Stimulated activated CD4-positive, alpha-beta T cell treated with anti-CD3 and anti-CD28 coated beads, Interleukin-12 subunit alpha, Interleukin-12 subunit beta, amount 100 ng/mL, for 48 hours (primary cell): ENCODE measurements at places on chromosomes 7 and 10.

- DNase-seq = no peak
Observed at GRCh38 chr7:93146036-93146435, 2.1 kb downstream of the SAMD9L start.

GRCh38 chr10:113263056-113263455, 289.8 kb upstream of the HABP2 start:
- DNase-seq = no peak

DNA sequence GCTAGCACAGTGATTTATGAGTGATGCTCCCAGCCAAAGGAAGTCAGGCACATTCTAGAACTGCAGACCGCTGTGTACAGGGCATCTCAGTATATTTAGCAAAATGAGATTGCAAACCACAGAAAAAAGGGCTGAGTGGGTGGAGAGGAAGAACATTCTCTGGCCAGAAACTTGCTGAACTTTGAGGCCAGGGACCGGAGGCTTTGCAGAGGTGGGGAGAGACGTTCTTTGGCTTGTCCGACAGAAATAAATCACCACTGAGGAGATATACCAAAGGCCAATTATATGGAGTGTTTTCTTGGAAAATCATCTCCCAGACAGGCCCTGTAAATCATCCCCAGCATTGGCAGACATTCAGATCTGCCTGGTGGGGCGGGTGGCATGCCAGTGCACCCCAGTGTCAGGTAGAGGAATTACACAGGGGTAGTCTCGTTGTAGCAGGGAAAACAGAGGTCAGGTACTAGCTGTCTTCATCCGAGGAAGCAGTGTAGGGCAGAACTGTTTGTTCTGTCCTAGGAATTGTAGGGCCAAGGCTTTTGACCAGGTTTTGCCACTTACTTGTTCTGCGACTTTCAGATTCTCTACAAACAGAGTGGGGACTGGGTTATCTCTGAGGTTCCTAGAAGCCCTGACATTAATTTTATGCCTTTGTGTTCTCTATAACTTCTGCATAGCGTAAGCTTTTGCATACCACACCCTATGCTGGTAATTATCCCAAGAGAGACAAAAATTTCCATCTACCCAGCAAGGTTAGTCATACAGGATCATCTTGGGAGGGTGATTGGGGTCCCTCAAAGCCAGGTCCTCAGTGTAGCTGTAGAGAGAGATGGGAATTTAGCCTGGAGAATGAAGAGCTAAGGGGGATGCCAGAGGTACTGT, 655.6 kb downstream of the LRMDA start:
- no peak for DNase-seq

DNA sequence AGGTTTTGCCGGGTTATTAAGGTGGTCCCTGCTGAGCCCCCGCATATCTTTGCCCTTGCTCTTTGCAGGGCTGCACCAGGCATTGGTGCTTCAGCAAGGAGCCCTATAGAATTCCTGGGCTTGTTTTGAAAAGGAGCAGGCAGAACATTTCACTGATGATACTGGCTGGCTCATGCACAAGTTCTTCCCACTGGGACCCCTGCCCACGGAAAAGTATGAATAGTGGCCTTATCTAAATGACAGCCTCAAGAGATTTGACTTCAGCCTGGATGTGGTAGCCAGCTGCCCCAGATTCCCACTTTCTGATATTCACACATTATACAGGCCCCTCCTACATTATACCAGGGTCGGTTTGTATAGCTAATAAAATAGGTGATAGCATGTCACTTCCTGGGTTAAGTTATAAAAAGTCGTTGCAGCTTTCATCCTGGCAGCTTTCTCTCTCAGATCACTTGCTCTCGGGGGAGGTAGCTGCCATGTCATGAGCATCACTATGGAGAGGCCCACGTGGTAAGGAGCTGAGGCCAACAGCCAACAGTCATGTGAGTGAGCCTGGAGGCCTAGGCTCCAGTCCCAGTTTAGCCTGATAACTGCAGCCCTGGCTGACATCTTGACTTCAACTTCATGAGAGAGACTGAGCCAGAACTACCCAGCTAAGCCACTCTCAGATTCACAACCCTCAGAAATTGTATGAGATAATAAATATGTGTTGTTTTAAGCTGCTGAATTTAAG, 16.8 kb upstream of the CRTAC1 start:
- DNase-seq = no peak

- no peak for DNase-seq
Observed at GRCh38 chr10:50316695-50317648, 65.7 kb upstream of the ASAH2 start.

DNA sequence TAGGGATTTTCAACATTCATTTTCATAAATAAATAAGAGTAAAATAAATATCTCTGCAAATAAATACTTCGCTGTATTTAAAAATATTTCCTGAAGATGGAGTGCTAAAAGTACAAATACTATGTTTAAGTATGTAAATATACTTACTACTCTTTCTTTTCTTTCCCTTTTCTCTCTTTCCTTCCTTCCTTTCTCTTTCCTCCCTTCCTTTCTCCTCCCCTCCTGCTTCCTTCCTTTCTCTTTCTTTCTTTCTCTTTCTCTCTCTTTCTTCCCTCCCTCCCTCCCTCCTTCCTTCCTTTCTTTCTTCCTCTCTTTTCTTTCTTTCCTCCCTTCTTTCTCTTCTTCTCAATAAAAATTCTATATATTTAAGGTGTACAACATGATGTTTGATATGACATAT, 496.1 kb downstream of the CCSER2 start:
- DNase-seq = no peak

- DNase-seq = no peak
Observed at GRCh38 chr7:148044173-148044572, 546.4 kb upstream of the C7orf33 start.

DNA sequence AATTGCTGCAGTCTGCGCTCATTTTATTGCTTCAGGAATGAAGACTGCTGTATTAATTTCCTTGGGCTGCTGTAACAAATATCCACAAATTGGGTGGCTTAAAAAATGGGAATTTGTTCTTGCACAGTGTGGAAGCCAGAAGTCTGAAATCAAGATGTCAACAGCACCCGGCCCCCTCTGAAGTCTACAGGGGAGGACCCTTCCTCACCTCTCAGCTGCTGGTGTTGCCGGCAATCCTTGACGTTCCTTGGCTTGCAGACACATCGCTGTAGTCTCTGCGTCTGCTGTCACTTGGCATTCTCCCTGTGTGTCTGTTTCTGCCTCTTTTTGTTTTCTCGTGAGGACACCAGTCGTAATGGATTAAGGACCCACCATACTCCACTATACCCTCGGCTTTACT, 166.2 kb downstream of the PTPN20 start:
- DNase-seq = no peak

DNA sequence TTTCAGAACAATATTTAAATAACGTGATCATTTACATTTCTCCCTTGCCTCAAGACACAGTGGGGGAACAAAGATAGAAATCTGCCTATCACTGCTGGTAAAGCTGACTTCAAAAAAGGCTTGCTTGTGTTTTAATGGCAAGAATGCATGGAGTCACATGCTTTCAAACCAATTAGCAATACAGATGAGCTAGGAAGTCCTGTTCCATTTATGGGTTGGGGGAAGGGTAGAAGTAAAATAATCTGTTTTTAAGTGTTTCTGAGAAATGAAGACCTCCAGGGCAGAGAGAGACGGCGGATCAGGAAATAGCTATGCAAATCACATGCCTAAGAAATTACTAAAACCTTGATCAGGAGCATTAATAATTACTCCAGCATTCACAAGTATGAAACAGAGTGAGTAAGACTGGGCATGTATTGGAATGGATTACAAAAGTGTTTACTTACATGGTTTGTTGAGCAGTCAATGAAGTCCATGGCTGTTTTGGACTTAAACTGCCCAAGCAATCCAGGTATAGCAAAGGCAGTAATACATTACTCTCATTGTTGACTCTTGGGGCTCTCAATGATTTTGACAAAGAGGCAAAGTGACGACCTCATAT, 142.0 kb downstream of the ARID5B start:
- no peak for DNase-seq

- DNase-seq = no peak
Observed at GRCh38 chr7:8322667-8323066, 60.7 kb upstream of the ICA1 start.

DNA sequence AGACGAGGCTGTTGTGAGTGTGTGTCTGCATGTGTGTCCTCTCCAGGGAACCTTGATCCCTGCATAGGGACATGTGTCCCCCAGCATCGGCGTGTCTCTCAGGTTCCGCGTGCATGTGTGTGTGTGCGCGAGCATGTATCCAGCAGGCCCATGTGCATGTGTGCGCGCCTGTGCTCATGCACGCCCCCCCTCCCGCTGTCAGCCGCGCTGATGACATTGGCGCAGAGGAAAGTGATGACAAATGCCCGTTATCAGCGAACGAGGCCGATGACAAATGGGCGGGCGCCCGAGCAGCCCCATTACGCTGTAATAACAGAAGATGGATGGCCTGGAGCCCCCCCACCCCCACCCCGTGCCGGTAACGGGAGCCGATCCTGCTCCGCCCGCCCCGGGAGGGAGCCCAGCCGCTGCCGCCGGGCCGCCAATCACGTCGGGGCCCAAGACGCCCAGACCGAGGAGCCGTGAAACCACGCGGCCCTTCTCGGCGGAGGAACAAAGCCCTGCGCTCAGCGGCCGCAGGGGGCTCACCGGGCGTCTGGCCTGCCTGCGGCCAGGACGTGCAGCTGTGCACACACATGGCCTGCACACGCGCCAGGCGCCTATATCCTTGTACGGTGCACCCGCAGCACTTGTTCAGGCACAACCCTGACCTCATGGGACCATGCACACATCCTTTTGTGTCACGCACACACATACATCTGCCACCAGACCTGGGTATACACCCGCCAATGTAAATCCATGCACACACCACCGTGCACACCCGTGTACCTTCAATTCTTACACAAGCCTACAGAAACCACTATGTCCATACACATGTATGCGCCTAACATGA, 21.5 kb downstream of the POLL start:
- no peak for DNase-seq

DNA sequence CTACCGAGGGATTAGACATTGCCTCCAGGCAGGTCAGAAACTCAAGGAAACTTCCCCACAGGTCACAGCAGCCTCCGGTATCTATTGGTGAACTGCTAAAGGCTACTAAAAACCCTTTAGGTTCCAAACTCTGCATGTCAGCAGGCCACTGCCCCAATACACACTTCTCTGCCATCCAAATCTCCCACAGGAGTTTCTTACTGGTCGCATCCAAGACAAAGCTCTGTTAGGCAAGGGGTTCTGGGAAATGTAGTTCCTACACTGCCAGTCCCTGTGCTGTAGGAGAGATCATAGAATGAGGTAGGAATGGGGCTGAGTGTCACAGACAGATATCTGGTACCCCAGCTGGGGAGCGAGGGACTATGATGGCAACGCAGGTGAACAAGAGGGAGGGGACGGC, 757.0 kb upstream of the C7orf33 start:
- no peak for DNase-seq

- DNase-seq = no peak
Observed at GRCh38 chr7:114502454-114503254, 88.0 kb downstream of the FOXP2 start.

DNA sequence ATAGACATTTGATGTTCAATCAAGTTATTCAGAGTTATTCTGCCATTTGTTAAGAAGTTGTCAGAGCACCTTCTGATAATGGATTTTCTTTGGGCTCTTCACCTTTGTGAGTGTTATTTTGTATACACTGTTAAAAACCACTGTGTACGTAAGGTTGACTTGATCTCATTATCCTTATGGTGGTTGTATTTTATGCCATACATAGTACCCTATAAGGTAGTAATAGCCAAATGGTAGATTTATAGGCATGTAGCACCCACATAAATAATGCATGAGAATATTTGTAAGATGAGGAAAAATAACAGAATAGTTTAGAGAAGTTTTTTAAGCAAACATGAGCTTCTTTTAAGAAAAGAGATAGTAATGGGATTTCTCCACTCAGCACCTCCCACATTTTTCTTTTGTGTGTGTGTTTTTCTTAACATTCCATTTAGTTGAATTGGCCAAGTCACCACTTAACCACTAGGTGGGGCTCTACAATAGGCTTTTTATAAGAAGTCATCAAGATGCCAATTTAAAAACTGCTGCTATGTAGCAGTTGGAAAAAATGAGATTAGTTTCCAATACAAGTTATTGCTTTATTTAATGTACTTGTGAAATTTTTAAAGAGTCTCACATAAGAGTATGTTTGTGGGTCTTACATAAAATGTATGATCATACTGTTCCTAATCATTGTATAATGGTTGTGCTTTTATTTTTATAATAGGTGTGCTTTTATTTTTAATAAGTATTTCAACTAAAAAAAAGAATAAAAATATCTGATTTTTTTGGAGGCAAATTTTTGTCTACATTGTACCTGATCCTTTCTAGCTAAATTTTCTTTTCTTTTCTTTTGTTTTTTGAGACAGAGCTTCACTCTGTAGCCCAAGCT, 41.1 kb upstream of the STMP1 start:
- no peak for DNase-seq

GRCh38 chr10:92742331-92743228, 52.8 kb downstream of the HHEX start:
- DNase-seq = no peak

DNA sequence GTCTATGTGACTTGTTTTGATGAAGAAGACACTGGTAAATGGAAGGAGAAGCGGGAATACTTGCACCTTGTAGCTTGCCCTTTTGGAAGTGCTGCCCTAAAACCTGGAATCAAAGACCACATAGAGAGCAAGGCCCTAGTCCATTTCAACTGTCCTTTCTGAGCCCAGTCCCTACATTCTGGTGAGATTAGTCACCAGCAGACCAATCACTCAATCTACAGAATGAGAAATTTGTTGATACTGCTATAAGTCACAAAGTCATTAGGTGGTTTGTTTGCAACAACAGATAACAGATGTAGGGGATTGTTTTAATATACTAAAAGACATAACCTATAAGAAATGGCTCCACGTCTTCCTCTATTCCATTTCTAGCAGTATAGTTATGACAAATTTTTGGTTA, 33.6 kb downstream of the WASL start:
- no peak for DNase-seq

DNA sequence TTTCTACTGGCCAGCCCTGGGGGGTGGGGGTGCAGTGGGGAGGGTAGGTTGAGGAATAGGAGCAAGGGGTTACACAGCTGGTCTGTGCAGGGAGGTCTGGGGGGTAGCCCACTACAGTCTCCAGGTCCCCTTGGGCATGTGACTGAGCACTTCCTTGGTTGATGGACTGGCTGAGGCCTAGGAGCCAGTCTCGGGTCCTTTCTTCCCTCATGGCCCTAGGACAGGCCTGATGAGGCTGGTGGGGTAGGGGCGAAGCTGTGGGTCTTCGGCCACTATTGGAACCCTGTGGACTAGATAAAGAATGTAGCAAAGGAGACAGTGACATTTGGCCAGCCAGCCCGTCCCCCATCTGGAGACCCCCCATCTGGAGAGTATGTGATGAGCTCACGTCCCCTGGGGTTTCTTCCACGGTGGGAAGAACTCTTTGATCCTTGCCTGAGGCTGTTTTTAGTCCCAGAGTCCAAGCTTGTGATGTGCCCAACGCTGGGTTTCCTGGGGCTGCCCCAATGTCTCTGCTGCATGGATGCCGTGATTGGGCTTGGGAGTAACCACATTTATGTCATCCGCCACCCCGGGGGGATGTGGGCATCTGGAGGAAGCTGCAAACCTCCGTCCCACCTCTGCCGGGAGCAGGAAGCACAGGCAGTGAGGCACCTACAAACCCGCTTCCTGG, 20.7 kb downstream of the FAM241B start:
- DNase-seq = no peak

- no peak for DNase-seq
Observed at GRCh38 chr7:128442356-128442755, 13.3 kb upstream of the HILPDA start.

GRCh38 chr10:79070081-79070605, 1.4 kb downstream of the ZMIZ1 start:
- no peak for DNase-seq
